Pulmonary artery endothelial cell (primary cell): ENCODE measurements at places on chromosomes 11 and 22. TPM values are rescaled to one million over a fixed set of nuclear protein-coding genes. Genes with fewer than 3 reads are reported as not detected.

DNA sequence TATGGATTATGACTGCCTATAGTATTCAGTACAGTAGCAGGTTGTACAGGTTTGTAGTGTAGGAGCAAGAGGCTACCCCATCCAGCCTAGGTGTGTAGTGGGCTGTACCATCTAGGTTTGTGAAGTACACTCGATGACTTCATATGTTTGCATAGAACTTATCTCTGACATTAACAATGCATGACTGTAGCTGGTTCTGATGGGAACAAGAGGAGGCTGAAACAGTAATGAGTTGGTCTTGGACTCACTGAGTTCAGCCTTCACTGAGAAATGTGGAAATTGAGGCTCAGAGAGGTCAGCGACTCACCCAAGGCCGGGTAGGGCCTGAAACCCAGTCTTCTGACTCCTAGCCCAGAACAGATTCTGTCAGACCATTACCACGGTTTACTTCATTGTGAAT is 13.0 kb downstream of the MYO7A start:
- no peak for DNase-seq

DNA sequence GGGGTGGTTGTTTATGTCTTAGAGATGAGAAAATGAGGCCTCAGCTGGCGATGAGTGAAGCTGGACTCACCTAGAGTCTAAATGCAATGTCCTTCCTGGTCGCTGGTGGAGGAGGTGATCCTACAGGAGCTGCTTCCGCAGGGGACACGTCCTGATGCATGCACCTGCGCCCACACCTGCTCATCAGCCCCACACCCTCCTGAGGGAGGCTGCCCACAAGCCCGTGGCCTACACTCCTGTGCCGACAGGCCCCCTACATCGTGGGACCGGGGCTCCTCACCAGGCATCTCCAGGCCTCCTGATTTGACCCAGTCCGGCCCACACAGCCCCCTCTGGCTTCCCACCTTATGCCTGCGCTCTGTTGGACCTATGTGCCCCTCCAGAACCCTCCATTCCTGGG is 857.2 kb downstream of the TBC1D22A start:
- DNase-seq: no peak

CRYBB3 gene
- total RNA-seq: not detected in 2 replicates

GRCh38 chr11:57276169-57276970 is 39.3 kb upstream of the APLNR start:
- no peak for DNase-seq

GRCh38 chr22:18078329-18079041 is 695 bp downstream of the PEX26 start:
- no peak for DNase-seq

- no peak for DNase-seq
Measured at GRCh38 chr22:29883775-29884097, 762 bp downstream of the MTMR3 start.

GRCh38 chr11:105456950-105457349 is 152.9 kb upstream of the GRIA4 start:
- no peak for DNase-seq
